ENCODE measurements at places on chromosomes 3 and 15.

- DNase-seq: no peak
These were observed 175.7 kb upstream of the SEMA6D start for GRCh38 chr15:47541562-47541961.

DNA sequence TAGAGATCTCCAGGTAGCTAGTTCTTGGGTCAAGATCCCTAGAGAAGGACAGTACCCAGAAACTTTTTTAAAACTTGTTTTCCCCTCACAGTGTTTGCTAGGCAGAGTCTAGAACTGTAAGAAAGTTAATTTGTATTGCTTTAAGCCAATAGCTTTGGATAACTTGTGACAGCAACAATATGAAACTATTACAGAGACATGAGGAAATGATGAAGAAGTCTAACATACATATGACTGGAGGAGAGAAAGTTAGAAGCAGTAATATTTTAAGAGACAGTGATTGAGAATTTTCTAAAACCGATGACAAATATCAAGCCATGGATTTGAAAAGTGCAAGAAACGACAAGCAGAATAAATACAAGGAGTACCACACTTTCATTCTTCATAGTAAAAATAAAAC, 10.0 kb downstream of the HMG20A start:
- DNase-seq: no peak

DNA sequence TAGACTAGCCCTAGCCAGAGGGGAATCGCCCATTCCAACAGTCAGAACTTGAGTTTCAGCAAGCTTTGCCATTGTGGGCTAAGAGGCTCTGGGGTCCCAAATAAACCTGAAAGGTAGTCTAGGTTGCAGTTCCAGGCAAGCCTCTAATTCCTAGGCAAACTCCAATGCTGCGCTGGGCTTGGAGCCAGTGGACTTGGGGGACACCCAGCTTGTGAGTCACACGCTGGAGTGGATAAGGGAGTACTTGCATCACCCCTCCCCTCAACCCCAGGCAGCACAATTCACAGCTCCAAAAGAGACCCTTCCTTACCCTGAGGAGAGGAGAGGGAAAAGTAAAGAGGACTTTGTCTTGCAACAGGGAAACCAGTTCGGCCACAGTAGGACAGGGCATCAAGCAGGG, 105.2 kb upstream of the DPPA4 start:
- DNase-seq: no peak

- DNase-seq: no peak
These were observed 110.6 kb downstream of the P2RY1 start for GRCh38 chr3:152945556-152945955.

GRCh38 chr3:46671541-46672348, 21.7 kb downstream of the ALS2CL start:
- DNase-seq: no peak

DNA sequence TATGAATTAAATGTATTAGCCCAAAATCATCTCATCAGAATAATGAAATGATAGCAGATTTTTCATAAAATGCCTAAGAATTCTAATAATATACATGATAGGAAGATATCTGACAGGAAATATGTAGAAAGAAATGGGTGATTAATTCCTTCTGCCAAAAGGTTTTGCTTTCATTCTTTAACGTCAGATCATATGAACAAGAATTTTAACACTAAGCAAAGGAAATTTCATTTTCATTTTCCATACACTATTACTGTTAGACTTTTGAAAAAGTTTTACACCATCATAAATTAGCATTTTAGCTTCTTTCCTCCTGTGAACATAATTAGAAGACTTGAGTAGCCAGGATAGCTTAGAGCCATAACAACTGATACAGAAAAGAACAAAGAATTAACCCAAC, 1099.9 kb downstream of the NSUN3 start:
- DNase-seq: no peak

GRCh38 chr3:55292360-55292759, 194.7 kb downstream of the WNT5A start:
- DNase-seq: no peak

DNA sequence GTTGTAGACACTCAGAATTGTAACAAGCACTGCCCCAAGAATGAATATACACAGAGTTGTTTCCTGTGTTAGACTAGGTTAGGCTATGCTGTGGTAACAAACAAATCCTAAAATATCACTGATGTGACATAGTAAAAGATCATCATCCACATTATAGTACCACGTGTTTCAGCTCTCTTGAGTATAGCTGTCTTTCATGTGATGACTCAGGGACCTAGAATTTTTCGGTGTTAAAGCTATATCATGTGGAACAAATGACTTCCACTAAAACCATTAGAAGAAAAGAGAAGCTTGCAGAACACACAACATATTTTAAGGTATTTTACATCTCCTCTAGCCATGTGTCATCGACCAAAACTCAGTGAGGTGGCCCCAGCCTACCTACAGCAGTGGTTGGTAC, 307.9 kb upstream of the RBMS3 start:
- peak; percentile 50 for DNase-seq

DNA sequence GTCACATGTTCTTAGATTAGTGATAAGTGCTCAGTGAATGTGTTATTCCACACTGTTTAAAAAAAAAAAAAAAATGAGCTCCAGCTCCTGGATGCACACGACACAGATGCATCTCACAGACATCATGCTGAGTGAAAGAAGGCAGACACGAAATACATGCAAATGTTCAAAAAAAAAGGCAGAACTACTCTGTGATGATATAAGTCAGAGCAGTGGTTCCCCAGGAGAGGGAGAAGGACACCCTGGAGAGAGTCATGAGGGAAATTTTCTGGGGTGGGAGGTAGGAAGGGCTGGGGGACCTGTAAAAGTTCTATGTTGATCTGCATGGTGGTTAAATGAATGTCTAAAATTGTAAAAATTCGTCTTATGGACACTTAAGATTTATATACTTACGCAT, 4.3 kb downstream of the CSRNP1 start:
- no peak for DNase-seq

- no peak for DNase-seq
These were observed 140.9 kb downstream of the PLCL2 start for GRCh38 chr3:17025594-17026139.

DNA sequence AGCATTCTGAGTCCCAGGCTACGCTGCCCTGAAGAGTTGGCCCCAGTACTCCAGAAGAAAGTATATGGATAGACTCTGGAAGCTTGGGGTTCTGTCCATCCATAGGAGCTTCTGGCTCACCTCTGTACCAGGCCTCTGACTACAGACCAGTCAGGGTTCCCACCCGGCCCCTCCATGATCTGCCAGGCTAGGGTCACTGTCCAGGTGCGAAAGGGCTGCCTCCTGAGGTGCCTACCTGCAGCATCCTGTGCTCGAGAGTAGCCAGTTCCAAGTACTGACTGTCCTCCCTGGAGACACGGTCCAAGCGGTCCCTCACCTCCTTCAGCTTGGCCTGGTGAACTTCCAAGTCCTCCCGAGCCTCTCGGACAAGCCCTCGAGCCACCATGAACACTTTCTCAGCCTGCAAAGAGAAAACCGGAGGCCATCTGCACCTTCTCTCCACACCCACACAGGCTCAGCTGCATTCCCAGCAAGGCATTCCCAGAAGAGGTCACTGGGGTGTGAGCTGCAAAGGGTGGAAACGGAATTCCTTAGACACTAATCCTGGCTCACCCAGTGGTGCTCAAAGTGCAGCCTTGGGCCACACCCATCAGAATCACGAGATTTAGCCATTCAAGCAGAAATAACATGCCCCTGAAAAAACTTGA, 3.7 kb upstream of the PLXNB1 start:
- no peak for DNase-seq

- no peak for DNase-seq
These were observed 20.6 kb downstream of the LRRK1 start for GRCh38 chr15:100939791-100940190.

DNA sequence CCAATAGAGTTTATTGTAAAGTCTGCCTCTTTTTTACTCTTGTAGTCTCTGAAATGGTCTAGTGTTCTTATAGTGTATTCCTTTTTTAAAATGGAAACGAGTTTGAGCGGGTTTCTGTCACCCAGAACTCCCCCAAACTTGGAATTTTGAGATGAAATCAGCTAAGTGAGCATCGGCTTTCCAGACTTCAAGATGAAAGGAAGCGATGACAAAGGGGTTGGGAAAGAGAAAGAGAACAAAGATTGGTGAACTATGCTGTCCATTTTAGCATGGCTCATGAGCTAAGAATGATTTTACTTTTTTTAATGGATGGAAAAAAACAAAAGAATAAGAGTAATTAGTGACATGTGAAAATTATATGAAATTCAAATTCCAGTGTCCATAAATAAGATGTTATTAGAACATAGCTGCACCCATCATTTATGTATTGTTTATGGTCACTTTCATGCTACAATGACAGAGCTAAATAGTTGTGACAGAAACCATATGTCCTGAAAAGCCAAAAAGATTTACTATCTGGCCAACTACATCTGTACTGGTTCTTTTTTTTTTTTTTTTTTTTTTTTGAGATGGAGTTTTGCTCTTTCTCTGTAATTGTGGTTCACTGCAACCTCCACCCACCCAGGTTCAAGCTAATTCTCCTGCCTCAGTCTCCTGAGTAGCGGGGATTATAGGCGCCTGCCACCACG, 52.7 kb upstream of the PDZRN3 start:
- no peak for DNase-seq

- no peak for DNase-seq
These were observed 1.6 kb downstream of the THBS1 start for GRCh38 chr15:39582286-39582976.

GRCh38 chr3:4834403-4834866, 144.8 kb upstream of the BHLHE40 start:
- no peak for DNase-seq

DNA sequence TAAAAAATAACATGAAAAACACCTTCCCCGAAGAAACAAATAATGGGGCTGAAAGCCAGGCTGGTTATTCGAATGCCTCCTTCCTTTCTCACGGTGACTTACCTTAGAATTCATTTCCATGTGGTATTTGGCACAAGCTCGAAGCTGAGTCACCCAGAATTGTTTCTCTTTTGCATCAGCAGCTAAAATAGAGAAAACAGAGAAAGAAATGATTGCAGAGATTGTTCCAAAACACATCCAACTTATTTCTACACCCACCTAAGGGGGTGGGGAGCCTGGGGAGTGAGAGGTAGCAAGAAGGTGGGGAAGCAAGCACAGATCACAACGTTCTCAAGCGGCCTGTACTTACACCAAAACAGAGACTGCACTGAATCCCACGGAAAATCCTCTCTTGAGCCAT, 104.7 kb downstream of the OSBPL10 start:
- DNase-seq: peak; percentile 32

DNA sequence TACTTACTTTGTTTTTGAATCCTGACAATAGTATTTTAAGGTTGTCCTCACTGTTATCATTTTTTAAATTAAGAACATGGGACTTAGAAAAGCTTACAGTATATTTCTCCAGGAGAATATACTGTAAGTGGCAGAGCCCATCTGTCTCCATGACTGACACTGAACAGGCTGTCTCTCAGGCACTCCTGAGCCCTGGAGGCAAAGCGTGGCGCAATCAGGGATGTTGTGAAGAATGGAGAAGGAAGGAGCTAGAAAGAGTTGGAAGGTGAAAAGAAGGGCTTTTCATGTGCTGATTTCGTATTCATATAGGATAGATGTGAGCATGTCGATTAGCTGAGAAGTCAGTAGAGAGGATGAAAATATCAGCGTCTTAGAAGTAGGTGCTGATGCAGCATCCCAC, 41.5 kb downstream of the FGF12 start:
- DNase-seq: no peak

DNA sequence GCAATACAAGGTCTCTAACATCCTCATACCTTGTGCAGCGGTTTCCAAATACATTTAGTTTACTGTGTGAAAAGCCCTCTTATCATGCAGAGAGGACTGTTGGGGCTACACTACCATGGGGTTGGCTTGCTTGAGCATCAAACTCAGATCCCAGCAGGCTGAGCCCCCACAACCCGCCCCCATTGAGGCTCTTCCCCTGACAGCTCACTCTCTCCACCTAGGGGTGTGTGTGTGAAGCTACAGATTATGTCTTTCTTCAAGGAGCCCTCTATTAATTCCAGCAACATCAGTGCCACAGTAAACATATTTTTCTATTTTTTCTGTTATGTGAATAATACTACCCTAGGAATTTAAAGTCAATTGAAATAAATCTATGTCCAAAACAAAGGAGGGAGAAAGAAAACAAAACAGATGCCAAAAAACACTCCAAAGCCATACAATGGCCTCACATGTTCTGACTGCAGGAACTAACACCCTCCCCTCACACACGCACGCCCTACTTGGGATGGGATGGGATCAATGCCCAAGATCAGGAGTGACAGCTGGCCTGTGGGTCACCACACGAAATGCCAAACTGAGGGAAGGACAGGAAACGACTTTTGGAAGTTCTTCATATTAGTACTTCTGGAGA, 14.7 kb downstream of the TM4SF4 start:
- no peak for DNase-seq

GRCh38 chr3:5729852-5730251, 542.3 kb downstream of the EDEM1 start:
- DNase-seq: no peak

DNA sequence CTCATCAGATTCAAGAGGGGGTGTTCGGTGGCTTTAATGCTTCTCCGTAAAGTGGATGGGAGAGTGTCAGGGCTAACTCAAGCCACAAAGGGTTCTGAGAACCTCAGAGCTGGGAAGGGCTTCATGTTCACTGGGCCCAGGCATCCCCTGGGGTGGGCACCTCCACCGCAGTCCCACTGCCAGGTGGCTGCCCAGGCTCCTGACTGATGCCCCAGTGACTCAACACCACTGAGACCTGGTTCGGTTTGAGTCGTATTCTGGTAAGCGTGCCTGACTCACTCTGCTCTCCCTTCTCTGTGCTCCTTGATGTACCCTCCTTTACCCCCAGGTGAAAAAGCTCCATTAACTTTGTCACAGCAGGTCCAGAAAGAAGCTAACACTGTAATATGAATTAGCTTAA, 304.6 kb downstream of the RPLP1 start:
- no peak for DNase-seq

GRCh38 chr3:46576879-46577278, 10.8 kb upstream of the LRRC2 start:
- DNase-seq: no peak

- no peak for DNase-seq
These were observed 1027.7 kb downstream of the PLOD2 start for GRCh38 chr3:145133281-145133680.

DNA sequence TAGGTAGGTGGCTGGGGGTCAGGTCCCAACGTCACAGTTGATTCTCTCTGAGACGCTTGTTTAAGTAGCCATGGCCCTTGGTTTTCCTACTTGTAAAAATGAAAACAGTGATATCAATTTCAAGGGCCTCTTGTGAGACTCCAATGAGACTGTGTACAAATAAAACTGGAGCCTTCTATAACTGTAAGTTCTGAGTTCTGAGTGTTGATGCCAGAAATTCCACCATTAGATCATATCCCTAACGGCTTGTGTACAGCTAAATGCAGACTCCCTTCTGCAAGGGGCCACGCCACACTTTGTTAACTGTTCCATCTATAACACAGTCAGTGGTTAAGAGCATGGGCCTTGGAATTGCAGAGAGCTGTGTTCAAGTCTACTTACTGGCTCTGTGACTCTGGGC, 267.3 kb downstream of the TLE3 start:
- DNase-seq: no peak

GRCh38 chr3:73294537-73294936, 233.1 kb downstream of the EBLN2 start:
- DNase-seq: no peak

All from non-pigmented ciliary epithelial cell (primary cell).